Caudate nucleus (tissue), 63 donors: ENCODE measurements at places on chromosomes 13 and 19.

DNA sequence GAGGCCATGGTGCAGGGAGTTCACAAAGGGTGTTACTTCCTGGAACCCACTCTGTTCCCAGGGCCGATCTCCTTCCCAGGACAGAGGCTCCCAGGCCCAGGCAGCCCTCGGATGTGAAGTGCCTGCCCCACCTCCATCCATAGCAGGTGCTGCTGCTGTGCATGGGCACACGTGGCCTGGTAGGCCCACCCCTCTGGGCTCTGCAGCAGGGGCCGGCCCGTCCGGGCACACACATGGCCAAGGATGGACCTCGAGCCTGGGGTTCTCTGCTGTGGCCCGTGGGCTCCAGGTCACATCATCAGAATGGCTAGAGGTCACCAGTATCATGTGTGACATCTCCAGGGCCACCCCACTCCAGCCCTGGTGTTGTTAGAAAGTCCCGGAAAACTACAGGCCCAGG, 71.8 kb downstream of the GADD45B start:
- DNase-seq, result no peak

- no peak for DNase-seq
These were observed 25.6 kb downstream of the NOSIP start for GRCh38 chr19:49554701-49555181.

GRCh38 chr13:33168321-33168960, 117.1 kb downstream of the STARD13 start:
- no peak for DNase-seq

GRCh38 chr13:102333320-102334198, 68.3 kb downstream of the FGF14 start:
- DNase-seq, result no peak

- no peak for DNase-seq
These were observed 301.0 kb downstream of the TBC1D4 start for GRCh38 chr13:75180805-75181455.

DNA sequence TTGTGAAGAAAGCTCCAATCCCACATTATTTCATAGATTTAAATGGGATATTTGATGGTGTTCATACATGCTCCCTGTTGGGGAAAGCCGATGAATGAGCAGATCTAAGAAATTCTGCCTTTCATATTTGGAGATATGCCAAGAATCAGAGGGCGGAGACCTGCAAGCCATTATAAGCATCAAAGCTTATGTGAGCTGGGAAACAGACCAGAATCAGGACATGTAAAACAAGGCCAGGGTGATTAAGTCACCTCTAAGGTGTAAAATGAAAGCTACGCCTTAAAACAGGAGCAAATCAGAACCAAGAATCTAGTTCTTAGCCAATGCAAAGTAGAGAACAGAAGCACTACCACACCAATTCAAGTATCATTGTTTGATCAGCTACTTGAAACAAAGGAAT, 392.4 kb downstream of the DCT start:
- no peak for DNase-seq

- no peak for DNase-seq
These were observed 10.6 kb downstream of the ABHD17A start for GRCh38 chr19:1874554-1875185.

- DNase-seq, result no peak
These were observed 42.9 kb downstream of the WASF3 start for GRCh38 chr13:26600343-26600742.

DNA sequence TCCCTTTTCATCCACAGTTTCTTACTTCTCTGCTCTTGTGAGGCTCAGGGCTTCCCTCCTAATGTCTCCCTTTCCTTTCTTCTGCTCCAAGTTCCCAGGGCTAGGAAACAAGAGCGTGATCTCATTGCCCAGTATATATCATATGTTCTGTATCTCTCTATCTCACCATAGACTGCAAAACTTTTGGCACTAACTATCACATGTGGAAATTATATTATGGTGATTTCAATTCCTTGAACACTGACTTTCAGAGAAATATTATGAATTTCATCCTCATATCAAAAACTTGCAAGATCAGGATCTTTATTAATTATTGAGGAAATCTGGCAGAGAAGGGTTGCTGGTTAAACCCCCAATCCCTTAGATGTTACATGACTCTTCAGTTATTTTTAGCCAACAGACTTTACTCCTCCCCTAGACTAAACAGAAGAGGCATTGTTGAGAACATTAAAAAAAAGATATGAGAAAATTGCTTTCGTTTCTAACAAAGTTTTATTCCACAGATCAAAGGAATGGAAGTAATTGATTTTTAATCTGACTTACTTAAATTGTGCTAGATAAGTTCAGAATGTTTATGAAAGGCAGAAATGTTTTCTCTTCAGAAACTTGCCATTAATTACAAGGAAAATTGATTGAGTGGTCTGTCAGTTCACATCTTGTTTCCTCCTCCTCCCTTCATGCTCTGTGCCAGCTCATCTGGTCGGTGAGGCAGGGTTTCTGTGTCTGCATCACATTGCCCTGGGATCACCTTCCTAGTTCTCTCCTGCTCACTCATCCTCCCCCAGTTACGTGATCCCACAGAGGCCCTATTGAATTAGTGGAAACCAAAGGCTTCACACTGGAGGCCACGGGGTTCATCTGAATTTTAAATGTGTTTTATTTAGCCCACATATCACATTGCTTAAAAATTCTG, 378.5 kb downstream of the LMO7 start:
- DNase-seq, result peak; percentile 29

DNA sequence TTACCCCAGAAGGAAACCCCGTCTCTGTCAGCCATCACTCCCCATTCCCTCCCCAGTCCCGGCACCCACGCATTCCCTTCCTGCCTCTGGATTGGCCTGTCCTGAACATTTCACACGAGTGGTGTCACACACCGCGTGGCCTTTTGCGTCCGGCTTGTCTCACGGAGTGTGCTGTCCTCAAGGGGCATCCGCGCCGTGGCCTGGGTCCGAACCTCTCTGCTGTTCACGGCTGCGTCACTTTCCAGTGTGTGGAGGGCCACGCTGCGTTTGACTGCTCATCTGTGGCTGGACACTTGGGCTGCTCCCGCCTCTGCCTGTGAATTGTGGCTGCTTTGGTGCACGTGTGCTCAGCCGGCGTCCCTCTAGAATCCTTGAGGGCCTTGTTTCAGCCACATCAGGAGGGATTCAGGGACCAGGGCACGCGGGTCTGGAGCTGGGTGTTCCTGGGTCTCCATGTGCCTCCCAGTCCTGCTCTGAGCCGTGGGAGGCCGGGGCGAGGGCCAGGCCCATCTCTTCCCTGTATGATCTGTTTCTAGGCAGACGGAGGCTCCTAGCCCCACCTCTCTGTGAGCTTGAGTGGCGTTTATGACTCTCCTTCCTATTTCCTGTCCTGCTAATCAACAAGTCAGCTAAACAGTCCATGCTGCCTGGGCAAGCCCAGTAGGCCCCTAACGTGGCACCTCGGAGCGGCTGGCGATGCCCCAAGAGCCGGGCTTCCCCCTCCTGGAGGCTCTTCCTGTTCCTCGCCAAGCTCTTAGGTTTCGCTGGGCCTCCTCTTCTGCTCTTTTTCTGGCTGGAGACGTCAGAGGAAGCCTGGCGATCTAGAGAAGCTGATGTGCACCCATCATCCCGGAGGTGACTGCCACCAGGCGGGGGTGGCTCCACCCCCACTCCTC, 8.1 kb downstream of the STK11 start:
- DNase-seq, result no peak

DNA sequence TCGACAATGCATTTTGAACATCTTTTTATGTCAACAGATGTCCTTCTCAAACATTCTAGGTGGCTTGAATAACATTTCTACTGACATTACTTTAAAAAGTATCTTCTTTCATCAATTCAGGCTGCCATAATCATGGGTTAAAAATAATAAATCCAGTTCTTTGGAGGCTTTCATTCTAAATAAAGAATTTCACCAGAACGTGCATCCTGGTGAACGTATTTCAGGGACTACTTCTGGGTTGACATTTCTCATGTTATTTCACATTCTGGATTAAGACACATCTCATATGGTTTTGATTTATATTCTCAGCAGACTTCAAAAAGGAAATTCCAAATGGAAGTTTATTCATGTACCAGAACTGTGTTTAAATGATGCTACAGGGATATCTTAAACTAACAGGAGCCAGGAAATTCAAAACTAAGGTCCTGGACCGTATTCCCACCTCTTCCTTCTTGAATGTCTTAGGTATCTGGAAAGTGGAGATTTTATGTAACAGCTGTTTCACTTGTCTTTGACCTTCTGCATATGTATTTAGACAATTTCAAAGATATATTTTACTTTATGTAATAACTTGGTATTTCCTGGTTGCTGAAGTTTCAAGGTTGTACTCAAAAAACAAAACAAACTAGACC, 107.2 kb downstream of the STARD13 start:
- DNase-seq, result no peak

- no peak for DNase-seq
These were observed 82.6 kb upstream of the FARP1 start for GRCh38 chr13:98060282-98060681.

GRCh38 chr13:99265821-99266426, 7.7 kb upstream of the GPR18 start:
- no peak for DNase-seq
